Activated CD4-positive, CD25-positive, alpha-beta regulatory T cell treated with anti-CD3 and anti-CD28 coated beads, Interleukin-2, amount 50 U/mL, for 72 hours (primary cell): ENCODE measurements at places on chromosomes 7 and 10.

DNA sequence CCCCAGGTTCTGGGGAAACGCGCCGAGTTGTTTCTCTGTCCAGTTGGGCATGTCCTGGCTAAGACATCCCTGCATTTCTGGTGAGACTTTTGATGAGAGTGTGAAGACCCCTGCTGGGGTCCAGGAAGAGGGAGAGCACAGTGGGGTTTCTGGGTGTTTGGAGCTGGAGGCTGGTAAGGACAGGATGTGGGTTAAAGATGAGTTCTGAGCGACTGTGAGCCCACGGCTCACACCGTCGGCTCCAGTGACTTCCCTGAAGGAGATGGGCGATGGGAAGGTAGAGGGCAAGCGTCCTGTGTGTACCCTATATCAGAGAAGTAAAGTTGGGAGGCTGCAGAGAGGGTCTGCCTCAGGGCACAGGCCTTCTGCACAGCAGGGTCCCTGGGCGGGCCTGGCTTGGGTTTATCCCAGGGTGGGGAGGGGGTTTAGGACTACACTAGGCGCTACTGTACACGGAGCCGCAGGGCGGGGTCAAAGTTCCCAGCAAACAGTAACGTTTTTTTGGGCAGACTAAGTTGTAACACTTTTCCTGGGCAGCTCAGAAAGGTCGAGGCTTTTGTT, 3.6 kb downstream of the EMX2 start:
- DNase-seq = no peak

DNA sequence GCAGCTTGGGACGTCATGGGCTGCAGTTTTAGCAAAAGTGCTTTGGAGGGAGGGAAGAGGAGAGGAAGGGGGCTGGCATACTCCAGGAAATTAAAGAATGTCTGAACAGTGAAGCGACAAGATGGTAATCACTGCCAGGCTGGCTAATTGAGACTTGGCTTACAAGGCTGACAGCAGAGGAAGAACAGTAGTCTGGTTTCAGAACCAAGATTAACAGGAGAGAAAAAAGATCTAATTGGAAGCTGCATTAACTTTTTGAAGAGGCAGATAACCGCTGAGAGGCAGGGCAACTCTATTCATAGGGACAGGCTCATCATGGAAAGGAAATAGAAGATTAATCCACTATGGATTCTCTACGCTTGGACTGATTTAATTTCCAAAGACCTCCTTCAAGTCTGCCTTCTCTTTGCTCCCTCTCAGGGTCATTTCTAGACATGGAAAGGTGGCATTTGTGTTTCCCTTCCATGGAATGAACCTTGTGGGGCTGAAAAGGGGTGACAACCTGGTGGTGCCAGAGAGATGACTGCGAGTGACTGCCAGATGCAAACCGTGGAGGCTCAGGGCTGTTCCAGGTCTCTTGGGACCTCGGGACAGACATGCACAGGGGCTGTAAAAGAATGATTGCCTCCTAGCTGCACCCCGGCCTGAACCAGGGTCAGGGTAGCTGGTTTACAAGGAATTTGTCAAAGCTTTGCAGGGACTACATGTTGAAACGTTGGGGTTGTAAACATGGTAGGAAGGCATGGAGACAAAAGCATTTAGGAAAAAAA, 210.2 kb upstream of the NPY start:
- DNase-seq = no peak

DNA sequence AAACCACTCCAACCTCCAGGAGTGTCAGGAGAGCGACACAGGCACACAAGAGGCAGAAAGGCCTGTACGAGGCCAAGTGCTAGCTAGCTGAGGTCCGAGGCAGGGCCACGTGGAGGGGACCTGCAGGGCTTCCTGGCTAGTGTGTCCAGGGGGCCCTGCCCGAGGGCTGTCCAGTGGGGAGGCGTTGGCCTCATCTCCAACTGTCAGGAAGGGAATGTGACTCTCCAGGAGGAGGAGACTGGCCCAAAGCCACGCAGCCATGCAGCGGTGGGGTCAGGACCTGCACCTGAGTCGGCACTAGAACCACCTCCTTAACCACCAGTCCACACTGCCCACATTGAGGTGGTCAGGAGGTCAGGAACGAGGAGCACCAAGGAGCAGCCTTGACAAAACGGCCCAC, 32.3 kb upstream of the FXYD4 start:
- DNase-seq = no peak

DNA sequence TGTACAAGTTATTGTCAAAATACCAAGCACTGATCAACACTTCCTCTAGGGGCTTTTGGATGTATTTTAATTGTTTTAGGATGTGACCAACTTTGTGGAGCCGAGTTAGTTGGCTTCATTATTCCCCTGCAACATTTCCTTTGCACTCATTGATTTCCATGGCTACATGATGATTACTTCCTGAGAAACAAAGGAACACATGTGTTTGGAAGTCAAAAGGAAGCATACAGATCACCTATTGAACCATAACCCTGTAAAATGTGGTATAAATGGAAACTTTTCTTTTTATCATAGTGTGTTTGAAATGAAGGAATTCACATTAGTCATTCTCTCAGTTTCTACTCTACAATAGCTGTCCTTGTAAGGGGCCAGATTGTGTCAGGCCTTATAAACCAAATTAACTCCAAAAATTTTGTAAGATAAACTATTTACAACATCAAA, 32.2 kb upstream of the EXOC6 start:
- DNase-seq = no peak

DNA sequence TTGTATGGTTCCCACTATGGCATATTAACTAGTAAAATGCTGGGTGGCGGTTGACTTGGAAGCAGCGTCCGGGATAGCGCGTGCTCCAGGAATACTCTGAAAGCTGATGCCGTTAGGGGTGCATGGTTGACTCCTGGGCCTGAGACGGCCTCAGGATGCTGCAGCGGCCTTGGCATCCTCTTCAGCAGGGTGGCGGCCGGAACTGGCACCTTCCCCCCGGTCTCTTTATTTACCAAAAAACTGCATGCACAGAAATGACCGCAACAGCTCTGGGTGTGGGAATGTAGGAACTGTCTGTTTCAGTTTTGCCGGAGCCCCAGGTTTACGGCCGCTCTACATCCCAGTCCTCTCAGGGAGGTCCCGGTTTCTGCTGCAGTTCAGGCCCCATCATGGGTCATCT, 28.8 kb downstream of the PFKP start:
- DNase-seq = no peak

DNA sequence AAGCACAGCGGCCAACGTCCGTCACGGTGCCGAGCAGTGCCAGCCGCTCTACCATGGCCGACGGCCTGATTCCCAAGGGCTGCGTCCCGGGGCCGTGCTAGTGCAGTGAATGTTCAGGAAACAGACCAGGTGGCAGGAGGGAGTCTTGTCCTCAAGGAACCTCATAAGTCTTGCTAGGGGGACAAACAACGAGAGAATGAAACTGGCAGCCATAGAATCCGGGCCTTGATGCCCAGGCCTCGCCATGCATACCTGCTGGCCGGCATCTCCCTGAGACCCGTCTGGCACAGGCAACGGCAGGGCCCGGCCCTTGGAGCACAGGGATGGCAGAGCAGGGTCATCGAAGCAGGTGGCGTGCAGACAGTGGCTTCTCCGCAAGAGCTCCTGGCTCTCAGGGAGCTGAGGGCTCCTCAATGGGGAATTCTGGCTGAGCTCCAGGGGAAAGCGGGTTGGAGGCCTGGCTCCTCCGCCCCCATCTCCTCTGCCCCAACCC, 58.8 kb downstream of the DIP2C start:
- no peak for DNase-seq

DNA sequence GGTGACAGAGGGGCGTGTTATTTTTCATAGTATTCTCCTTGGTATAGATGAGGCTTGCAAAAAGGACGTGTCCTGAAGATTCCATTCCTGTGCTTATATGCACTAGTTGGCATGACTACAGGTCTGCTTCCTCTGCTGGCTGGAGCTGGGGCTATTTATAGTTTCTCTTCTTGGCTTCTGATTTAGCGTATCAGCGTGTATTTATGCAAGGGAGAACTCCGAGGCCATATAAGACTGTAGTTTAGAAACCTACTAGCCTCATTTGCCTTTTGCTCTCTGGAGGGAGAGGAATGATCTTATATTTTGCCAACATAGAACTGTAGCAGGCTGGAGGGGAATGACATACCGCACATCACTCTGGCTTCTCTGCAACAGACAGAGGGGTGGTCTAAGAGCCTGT, 39.7 kb downstream of the CACNB2 start:
- no peak for DNase-seq

DNA sequence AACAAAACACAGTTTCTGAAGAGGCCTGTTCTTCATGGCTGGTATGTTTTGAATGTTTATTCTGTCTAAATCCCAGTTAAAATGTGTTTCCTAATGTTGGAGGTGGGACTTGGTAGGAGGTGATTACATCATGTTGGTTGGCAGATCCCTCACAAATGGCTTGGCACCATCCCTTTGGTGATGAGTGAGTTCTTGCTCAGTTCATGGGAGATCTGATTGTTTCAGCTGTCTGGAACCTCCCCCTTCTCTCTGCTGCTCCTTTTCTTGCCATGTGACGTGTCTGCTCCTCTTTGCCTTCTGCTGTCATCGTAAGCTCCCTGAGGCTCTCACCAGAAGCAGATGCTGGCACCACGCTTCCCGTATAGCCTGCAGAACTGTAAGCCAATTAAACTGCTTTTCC, 383.6 kb upstream of the TPK1 start:
- no peak for DNase-seq

GRCh38 chr7:144907577-144907976, 71.7 kb upstream of the TPK1 start:
- no peak for DNase-seq

DNA sequence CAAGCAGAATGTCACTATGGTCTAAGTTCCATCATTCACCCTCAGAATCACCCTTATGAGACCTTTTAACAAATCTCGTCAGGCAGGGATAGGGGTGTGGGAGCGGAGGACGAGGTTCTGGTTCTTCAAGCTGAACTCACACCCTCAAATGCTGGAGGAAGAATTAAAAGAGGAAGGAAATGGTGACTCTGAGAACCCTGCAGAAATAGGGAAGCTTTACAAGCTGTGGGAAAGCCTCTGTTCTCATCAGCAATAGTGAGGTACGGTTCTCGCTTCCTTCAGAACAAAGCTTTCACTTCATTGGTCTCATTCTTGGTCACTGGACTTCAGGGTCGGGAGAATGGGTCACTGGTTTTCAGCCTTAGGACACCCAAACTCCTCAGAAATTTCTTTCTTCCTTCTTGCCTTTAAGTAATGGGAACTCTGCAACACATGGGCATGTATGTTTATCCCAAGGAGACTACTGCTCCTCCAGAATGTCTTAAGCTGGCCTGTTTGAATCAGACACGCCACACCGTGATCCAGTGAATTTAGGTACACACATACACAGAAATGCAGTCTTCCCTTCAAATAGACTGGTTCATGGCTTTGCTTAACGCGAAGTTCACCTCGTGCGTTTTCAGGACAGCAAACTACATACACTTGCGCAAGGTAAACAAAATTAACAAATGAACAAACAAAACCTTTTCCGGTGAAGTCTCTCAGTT, 226.0 kb downstream of the SFMBT2 start:
- DNase-seq = no peak

DNA sequence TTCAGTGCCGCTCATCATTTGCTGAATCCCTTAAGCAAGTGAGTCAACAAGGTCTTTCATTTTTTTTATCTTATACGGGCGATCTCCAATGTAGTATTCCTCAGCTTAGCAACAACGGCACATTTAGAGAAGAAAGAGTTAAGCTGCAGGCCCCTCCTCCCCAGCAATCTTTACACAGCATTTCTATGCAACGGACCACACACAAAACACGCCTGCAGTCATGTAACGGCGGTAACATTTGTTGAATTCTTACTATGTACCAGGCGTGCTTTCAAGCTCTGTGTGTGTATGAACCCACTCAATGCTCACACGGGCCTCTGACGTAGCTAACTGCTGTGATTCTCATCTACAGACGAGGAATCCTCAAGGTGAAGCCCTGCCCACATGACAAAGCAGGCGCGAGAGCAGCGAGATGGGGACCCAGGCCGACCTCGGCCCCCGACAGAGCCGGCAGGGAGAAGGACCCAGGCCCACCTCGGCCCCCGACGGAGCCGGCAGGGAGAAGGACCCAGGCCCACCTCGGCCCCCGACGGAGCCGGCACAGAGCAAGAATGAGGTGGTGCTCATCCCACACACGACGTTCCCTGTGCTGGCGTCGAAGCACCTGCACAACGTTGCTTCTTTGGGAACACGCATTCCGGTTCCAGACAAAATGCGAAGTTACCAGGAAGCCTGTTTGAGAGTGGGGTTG, 240.7 kb downstream of the ZMYND11 start:
- DNase-seq = no peak

GRCh38 chr7:39554583-39555165, 11.5 kb upstream of the YAE1 start:
- no peak for DNase-seq

GRCh38 chr10:5530846-5531557, 6.2 kb downstream of the CALML3 start:
- peak; percentile 20 for DNase-seq

DNA sequence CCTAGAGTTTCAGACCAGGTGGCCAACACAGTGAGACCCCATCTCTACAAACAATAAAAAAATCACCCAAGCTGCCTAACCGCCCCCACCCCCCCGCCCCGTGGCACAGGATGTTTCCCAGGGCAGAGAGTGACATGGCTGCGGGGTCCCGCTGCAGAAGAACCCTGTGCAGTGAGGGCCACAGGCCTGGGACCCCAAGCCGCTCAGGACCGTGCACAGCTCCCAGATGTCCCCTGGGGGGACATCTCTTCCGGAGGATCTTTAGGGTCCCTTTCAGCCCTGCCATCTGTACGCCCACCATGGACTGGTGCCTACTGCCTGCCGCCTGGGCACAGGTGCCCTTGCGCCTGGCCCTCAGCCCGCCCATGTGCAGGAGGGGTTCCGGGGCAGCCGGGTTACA, 373.6 kb downstream of the DNAJB6 start:
- no peak for DNase-seq

DNA sequence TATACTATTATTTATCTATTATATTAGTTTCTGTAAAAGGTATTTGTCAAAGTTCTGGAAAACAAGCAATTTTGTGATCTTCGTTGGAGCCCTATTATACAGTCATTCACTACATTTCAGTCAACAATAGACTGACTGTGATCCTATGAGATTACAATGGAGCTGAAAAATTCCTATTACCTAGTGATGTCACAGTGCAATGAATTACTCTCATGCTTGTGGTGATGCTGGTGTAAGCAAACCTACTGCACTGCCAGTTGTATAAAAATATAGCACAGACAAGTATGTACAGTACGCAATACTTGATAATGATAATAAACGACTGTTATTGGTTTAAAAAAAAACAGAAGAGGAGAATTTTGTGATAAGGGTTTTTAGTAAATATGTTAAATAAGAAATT, 21.4 kb downstream of the OR6V1 start:
- no peak for DNase-seq
